ENCODE measurements at places on chromosomes 3 and 15.

DNA sequence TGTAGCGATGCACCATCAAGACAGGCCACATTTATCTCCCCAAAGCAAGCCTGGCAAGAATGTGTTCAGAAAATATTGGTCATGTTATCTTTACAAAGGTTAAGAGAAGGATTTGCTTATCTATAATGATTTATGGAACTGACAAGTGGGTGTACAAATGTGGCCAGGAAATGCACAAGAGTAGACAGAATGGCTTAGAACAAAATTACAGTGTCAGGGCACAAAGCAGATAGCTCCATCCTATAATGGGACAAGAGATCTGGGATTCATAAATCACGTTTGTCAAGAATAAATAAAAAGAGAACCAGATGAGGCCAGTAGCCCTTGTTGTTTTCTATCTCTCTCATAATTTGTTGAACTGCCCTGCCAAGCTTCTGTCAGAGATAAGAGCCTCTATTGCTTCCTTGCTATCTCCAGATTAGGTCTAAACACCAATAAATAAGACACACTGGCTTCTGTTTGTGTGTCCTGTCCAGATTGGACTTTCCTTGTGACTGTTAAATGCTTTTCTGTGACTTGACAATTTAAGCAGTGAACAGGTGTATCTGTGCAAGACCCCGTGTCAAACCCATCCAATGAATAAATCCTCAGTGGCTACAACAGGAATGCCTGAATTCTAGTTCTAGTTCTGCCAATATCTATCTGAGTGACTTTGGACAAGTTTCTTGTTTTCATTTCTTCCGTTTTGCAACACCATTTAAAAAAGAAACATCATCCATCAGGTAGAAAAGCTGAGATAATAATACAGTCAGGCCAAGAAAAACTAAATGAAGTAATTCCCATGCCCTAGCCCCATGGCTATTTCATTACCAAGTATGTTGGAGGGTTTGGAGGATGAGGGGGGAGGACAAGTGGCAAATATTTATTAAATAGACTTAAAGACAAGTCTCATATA, 157.2 kb downstream of the DCLK3 start:
- no peak for DNase-seq

- no peak for DNase-seq
These were observed 129.9 kb upstream of the TGFBR2 start for GRCh38 chr3:30476368-30477084.

DNA sequence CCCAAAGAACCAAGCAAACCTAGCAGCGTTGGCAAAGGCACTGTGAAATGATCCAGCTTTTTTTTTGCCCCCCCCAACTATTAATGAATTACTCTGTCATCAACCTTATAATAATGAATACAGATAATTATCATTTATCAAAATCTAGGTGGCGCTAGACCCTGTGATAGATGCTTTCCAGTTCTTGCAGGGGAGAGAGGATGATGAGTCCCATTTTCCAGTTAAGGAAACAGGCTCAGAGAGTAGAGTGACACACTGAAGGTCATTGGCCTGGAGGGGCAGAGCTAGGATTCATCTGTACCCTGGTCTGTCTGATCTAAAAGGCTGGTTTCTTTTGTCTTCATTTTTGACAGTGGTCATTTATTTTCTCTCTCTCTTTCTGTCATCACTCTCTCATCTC, 5.0 kb downstream of the ACOX2 start:
- DNase-seq: peak; percentile 18

GRCh38 chr3:38276081-38276916, 5.8 kb upstream of the SLC22A14 start:
- no peak for DNase-seq

- DNase-seq: no peak
These were observed 466.3 kb downstream of the NAALADL2 start for GRCh38 chr3:175325440-175325839.

DNA sequence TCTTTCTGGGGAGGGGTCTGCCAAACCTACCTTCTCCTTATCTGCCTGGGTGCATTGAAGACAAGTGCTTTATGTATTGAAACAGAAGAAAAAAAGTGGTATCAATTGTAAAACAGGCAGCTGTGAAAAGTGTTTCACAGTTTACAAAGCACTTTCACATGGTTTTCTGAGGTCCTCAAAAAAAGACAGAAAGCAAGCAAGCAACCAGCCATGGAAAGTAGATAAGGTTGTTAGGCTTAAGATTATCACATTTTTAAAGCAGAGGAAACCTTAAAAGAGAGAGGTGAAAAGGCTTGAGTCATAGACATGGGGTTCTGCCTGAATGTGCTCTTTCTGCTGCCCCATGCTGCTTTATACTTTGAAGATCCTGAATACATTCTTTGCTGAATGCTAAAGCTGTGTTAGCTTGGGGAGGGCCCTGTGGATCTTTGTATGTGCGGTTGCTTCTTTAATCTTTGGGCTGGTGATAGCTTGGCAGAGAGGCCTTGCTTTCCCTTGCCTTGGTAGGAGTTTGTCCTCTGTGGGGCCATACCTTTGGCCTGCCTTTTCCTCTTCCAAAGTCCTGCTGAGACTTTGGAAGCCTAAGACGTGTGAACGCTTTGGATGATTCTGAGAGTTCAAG, 2.6 kb downstream of the SMAD3 start:
- no peak for DNase-seq

- no peak for DNase-seq
These were observed 50.5 kb downstream of the HRH1 start for GRCh38 chr3:11204697-11205348.

GRCh38 chr3:100151024-100151707, 36.9 kb upstream of the FILIP1L start:
- DNase-seq: no peak

DNA sequence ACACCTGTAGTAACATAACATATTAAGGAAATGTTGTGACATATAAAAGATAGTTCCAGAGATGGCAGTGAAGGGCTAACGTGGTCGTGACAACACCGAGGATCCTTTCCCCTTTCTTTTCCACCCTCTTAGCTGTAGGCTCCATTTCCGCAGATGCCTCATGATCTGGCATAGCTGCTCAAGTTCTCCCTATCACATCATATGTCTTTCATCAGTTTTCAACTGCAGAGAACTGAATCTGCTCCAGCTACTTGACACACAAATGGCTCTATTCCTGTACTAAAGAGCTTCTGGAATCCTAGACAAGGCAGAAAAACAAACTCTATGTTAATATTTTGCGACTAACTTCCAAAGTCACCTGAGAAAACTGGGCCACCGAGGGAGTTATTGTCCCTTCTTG, 275.0 kb upstream of the SLCO3A1 start:
- DNase-seq: no peak
